MM.1S (cell line): ENCODE measurements at places on chromosomes 12 and 14.

DNA sequence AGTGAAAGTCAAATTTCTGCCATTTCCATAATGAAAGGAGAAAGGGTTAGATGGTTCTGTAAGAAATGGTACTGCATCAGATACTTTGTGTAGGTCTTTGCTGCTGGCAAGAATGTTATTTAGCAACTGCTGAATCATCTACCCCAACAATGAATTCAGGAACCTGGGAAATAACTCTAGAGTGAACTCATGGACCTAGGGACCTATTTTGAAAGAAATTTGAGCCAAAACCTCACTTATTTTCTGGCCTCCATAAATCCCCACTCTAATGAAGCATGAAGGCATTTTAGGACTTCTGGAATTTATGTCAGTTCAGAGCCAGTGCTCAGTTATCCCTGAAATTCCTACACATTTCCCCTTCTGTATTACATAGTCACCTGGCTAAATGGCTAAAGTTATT, 50.9 kb upstream of the CPNE8 start:
- DNase-seq: no peak

GRCh38 chr14:36976571-36977023, 195.8 kb downstream of the SLC25A21 start:
- no peak for DNase-seq

- no peak for DNase-seq
Observed at GRCh38 chr12:24414480-24414879, 465.0 kb upstream of the SOX5 start.

DNA sequence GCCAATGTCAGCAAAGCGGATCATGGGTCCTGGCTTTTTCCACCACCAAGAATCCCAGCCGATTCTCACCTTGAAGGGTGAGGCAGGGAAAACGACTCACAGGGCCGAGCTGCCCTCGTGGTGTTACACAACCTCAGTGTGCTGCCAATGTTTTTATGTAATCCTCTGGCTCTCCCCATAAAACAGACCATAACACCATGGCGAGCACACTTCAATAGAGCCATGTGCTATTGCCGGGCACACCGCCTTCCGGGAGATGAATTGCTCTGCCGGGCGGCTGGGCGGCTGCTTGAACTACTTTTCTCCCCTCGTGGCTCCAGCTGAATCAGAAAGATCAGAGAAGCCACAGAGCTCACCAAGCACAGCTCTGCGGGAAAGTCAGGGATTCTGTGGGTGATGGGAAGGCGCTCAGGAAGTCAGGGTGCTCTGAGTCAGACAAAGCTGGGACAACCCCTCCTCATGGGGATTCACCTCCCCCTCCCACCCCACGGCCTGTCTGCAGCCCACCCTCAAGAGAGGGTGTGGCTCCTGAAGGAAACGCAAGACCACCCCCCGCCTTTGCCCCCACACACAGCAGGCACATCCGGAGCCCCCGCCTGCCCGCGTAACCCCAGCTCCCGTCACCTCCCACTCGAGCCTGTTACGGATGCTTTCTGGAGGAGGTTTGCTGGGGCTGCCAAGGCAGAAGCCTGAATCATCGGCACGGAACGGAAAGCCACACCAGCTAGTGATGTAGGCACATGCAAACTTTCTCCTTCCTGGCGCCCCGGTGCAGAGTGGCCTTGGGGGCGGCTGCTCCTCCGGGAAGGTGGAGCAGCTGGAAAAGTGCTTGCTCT, 1.8 kb downstream of the GALNT9 start:
- DNase-seq: no peak

DNA sequence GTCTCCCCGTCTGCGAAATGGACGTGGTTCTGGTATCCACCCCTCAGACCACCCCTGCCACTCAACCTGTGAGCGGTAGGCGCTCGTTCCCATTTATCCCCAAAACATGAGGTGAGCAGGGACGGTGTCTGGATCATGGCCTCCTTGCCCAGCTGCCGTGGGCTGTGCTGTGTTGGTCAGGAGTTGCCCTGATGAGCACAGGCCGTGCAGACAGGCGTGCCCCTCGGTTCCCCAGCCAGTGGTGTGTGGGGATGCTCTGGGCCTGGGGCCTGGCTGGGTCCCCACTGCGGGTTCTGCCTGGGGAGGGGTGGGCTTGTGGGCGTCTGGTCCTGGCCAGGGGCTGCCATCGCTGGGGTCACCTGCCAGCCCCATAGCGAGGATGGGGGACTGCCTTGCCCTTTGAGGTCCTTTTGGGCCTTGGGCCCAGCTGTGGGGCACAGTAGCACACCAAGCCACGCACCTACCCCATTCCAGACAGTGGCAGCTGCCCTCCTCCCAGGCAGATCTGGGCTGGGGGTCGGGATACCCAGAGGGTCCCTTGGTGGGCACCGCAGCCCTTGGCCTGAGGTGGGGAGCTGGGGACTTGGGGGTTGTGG, 11.3 kb upstream of the PUS1 start:
- DNase-seq: no peak

- DNase-seq: no peak
Observed at GRCh38 chr12:81294325-81295190, 216.7 kb downstream of the ACSS3 start.

DNA sequence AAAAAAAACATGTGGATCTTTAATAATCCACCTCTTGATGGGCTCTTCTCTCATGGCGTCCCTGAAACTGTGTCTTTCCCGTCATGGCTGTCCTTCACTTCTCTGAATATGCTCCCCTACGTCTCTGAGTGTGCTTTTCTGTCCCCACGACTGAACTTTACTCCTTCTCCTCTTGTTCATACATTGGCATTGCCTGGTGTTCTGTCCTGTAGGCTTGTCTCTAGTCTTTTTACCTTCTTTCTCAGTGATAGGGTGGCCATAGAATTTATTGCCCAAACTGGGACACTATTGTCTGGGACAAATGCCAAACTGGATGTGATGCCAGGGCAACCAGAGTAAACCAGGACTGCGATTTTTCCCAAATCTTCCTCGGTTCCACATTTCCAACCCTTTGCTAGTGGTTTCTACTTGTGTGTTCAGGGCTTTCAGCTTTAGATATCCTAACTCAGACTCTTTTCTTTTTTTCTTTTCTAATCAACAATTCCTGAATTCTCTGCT, 202.2 kb downstream of the ATP23 start:
- no peak for DNase-seq
